ENCODE measurements at places on chromosomes 5 and 9. TPM values are rescaled to one million over a fixed set of nuclear protein-coding genes. Genes with fewer than 3 reads are reported as not detected.
A peak's percentile ranks its signal among the peaks of the same experiment; 100 is the strongest.

DNA sequence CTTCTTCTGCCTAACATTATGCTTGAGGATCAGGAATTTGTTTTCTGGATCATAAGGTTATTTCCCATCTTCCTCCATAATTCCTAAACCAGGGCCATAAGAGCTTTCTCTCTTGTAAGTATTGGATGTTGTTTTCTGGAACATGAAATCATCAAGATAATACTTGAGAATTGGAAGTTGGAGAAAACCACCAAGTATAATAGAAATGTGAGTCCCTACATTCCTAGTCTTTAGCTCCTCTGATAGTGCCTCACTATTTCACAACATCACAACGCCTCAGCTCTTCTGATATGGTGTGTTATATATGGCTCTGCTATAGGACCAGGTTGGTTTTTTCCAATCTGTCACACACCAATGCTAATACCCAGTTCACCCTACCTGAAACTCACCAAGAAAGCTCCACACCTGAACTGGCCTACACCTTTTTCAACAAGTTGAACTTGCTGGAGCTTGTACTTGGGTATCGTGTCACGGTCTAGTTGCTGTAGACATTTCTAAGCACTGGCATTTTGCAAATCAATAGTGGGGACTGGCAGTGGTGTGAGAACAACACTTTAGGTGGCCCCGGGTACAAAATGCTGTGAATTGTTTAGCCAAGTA, 141.1 kb downstream of the ACTBL2 start:
- DNase-seq, result no peak

DNA sequence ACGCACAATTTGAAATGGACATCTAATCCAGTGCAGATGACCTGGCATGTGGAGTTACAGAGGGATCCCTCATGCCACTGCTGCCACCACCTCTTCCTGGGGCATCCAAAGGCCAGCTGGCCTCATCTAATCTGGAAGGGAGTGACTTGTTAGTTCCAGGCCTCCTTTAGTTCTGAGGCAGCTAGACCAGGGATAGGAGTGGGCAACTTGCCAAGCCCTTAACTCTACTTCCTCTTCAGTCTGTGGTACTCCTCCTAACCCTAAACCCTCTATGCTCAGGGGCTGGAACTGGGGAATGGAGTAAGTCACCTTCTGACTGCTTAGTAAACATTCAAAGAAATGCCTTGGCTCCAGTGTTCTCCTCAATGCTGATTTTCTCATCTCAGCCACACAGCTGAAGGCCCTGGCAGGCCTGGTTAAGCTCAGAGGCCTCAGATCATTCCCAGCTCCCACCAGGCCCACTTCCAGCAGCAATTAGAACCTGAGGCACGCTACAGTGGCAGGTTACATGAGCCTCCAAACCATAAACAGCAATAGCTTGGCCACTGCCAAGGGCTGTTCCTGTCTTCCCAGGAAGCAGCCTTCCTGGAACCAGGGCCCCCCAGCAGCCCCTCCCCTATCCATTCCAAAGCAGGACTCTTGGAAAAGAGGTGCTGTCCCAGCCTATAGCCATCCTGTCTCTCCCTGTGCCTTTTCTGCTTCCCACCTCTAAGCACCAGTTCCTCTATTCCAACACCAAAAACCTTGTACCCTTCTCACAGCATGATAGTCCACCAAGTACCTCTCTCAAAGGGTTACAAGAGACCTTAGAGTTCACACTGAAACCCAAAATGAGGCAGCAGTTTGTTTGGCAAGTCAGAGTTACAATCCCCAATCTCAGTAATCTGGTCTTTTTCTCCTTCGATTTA, 2.0 kb downstream of the EIF4EBP3 start:
- no peak for DNase-seq

DNA sequence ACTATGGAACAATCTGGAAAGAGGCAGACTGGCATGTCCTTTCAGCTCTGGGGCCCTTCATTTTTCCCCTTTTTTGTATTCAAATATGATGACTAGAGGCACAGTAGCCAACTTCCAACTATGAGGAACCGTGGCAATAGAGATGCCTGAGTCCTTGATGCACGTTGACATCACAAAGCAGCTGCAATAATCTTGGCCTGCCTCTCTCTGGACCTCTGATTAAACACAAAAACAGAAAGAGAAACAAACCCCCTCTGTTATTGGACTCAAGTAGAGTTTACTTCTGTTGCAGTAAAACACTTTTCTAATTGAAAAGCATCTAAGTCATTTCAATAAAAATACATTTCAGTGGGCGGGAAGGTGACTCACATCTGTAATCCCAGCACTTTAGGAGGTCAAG, 122.2 kb upstream of the GRAMD2B start:
- no peak for DNase-seq

Gene CDH9
- total RNA-seq, result not detected

- no peak for DNase-seq
These were observed 382.3 kb upstream of the SLC30A5 start for GRCh38 chr5:68711293-68712200.

Gene F2RL2
- 0.22 TPM for total RNA-seq

DNA sequence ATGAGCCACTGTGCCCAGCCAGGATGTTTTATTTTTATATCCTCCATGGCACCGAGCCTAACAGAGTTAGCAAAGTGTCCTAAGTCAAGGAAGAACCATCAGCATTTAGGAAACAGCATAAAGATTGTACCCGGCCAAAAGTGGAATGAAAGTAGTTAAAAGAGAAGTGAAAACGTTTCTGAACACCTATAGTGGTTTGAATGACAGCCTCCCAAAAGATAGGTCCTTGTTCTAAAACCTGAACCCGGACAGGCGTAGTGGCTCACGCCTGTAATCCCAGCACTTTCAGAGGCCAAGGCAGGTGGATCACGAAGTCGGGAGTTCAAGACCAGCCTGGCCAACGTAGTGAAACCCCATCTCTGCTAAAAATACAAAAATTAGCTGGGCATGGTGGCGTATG, 37.4 kb downstream of the ZFAND5 start:
- no peak for DNase-seq

Gene SLC6A19
- total RNA-seq, result not detected

GRCh38 chr5:152142840-152143469, 218.3 kb upstream of the GLRA1 start:
- peak; percentile 45 for DNase-seq

DNA sequence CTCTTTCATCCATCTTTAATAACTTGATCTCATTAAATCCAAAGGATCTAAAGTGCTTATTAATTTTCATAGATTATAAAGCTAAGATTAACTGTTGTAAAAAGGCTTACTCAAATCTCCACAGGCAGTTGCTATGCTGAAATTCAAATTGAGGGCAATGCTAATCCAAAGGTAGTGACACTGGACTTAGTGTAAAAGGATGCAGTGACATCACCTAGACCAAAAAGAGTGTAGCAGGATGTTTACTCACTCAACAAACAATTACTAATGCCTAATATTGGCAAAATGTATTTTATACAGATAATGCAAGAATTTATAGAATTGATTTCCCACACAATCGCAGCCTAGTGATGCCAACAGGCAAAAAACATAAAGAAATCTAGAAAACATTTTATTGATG, 756.2 kb downstream of the CDH9 start:
- no peak for DNase-seq

GRCh38 chr5:151002250-151002649, 18.1 kb upstream of the GPX3 start:
- no peak for DNase-seq

Gene SPATA31C1
- not detected for total RNA-seq

DNA sequence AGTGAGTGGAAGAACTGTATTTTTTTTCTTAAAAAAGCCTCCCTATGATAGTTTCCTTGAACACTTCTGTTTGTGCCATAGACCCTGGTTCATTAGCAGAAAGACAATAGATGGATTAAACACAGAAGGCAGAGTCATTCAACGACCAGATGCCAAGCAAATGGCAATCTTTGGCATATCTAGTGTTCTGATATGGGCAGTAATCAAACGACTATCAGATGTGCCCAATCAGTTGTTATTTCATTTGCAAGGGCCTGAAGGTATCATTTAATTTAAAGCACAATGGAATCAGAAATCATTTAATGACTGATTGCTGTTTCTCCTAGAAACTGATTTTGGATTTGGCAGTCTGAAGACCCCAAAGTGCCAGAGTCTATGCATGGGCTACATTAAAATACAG, 61.3 kb downstream of the SGCD start:
- DNase-seq, result no peak

Gene ADAMTS19
- total RNA-seq, result 0.38 TPM

Gene KCNMB1
- total RNA-seq, result 1.3 TPM

Gene CCDC187
- not detected for total RNA-seq

Gene IFNB1
- total RNA-seq, result not detected

GRCh38 chr9:16344343-16344742, 526.1 kb downstream of the BNC2 start:
- DNase-seq, result no peak

GRCh38 chr9:520302-520701, 305.6 kb downstream of the DOCK8 start:
- no peak for DNase-seq

Gene FBP1
- 0.74 TPM for total RNA-seq

DNA sequence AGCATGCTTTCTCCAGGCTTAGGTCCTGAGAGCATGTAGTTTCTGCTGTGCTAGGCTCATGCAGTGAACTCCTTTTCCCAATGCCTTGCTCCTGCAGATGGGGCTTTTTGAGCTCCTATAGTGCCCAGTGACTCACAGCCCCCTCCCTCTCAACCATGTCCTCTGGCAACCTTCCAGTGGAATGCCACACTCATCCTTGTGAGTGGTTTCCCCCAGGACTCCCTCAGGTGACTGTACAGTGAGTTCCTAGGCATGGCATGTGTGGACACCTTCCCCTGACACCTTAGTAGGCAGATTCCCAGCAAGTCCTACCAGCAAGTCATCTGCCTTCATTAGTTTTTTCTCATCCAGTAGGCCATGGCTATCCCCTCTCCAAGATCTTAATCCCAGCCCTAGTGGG, 72.4 kb upstream of the CXCL14 start:
- no peak for DNase-seq

DNA sequence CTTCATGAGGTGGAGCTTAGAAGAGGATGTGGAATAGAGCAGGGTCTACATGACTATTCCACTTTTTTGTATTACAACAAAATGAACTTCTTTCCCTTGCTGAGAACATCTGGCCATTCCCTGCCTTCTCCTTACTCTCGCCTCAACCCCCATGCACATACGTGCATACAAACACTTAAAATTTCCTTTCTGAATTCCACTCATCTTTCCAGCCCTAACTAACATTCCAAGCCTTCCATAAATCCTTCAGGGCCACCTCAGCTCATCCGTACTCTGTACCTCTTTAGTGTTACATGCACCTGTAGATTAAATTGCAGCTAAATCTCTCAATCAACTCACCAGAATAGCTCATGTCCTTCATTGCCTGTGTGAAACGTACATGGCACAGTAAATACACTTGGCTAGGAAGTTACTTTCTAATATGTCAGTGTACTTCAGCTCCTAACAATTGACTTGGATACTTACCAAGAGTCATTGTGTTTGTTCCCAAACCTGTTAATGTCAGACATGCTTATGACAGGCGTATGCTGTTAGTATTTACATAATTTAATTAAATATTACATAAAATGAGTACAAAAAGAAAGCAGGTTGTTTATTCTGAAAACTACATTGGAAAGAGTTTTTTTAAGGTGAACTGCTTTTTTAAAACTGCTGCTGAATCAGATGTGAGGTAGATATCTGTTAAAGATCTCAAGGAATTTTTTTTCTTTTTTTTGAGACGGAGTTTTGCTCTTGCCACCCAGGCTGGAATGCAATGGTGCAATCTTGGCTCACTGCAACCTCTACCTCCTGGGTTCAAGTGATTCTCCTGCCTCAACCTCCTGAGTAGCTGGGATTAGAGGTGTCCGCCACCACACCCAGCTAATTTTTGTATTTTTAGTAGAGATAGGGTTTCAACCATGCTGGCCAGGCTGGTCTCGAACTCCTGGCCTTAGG, 55.7 kb downstream of the GLIS3 start:
- no peak for DNase-seq

- no peak for DNase-seq
These were observed 902.4 kb downstream of the NR2F1-AS1 start for GRCh38 chr5:92678640-92679039.

- DNase-seq, result peak; percentile 45
These were observed 33.4 kb downstream of the TJP2 start for GRCh38 chr9:69207503-69207902.
